ENCODE measurements at places on chromosomes 1 and 21. TPM values are rescaled to one million over a fixed set of nuclear protein-coding genes. Genes with fewer than 3 reads are reported as not detected.

DNA sequence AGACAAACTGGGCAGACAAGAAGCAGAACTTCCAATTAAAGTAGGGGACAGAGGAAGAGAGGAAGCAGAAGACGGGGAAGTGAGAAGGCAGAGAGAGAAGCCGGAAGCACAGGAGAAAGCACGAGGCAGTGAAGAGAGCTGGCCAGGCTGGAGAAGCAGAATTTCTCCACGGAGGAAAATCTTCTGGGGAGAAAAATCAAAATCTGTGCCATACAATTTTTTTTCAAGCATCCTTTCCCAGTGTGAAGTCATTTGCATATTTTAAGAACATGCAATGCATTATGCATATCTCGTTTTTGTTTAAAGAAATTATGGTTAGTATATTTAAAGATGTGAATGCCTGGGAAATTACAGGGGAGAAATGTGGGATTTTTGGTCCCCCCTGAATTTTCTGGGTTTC lies 7.3 kb upstream of the CAMK2N1 start:
- no peak for DNase-seq

DNA sequence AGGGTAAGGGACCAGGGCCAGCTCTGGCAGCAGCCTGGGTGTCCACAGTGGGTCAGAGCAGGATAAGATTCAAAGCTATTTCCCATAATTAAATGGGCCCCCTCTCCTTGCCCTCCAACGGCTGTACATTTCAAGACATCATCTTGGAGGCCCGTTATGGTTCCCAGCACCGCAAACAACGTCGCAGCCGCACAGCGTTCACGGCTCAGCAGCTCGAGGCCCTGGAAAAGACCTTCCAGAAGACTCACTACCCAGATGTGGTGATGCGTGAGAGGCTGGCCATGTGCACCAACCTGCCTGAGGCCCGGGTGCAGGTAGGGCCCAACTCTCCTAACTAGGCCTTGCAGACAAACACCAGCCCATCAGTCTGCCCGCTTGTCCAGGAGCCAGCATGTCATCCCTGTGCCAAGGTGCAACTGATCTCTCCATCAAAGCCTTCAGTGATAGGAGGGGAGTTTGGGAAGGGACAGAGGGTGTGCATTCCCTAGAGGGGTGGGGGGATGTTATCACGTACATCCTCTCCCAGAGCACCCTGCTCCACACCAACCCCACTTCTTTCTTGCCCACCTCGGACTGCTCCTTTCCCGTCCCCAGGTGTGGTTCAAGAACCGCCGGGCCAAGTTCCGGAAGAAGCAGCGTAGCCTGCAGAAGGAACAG lies 20.8 kb downstream of the DMBX1 start:
- no peak for DNase-seq

- no peak for DNase-seq
These were observed 15.5 kb downstream of the CD101 start for GRCh38 chr1:117017062-117017461.

- DNase-seq, result peak; percentile 49
These were observed 5.2 kb downstream of the GJC2 start for GRCh38 chr1:228154670-228155571.

DNA sequence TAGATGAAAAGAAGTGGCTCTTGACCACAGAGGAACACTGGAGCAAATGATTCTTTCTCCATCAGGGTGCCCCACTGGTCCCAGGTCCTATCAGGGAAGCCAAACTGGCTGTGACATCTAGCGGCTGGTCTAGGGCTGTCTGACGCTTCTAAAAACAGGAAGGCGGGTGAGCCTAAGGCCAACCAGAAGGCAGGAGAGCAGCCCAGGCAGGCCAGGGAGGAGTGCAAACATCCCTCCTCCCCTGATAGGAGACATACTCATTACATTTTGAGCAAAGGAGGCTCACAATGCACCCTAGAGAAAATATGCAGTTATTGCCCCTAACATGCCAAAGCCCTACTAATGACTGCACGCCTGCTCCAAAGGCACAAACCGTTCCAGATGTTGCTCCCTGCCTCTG lies 10.4 kb upstream of the FOXE3 start:
- DNase-seq, result no peak

DNA sequence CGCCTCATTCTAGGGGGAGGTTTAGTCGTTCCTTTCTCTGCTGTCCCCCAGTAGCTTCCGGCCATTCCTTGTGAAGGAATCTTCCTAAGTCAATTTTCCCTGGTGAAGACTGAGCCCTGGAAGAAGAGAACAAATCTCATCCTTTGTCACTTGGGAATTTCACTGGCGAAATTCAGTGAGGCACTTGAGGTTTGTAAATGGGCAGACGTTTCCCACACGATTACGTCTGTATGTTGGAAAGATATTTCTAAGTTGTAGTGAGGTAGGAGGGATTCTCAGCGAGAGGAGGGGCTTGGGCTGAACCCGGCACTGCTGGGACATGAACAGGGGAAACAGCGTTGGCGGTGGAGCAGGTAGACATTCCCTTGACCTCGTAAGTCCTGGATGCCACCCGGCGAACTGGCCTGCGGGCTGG lies 47.2 kb downstream of the GALNT2 start:
- DNase-seq, result peak; percentile 60

DNA sequence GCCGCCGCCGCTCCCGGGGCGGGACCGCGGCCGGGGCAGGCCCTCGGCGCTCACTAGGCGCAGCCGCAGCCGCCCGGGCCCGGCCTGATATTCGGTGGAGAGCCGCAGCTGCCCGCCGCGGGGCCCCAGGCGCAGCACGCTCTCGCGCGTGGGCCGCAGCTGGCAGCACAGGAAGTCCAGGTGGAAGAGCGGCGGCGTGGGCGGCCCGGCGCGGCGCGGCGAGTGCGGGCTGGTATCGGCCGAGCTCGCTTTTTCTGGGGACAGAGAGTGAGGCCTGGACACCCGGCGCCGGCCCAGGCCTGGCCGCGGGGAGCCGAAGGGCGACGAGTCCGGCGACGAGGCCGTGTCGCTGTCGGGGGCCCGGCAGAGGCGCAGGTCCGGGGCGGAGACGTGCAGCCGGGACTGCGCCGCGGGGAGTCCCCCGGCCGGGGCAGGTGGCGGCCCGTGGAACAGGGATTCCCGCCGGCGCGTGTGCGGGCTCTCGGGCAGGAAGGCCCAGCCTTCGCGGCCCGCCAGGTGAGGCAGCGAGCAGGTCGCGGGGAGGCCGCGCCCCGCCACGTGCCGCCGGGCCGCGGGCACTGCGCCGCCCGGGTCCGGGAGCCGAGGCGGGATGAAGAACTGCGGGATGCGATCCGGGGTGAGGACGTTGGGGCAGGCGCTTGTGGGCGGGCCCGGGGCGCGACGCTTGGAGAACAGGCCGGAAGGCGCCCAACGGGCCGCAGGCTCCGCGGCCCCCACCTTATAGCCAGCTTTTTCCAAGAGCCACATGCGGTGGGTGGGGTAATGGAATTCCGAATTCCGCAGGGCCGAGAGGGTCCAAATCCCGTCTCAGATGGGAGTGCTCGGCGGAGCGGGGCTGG lies 1.2 kb downstream of the C2CD4D start:
- no peak for DNase-seq

DNA sequence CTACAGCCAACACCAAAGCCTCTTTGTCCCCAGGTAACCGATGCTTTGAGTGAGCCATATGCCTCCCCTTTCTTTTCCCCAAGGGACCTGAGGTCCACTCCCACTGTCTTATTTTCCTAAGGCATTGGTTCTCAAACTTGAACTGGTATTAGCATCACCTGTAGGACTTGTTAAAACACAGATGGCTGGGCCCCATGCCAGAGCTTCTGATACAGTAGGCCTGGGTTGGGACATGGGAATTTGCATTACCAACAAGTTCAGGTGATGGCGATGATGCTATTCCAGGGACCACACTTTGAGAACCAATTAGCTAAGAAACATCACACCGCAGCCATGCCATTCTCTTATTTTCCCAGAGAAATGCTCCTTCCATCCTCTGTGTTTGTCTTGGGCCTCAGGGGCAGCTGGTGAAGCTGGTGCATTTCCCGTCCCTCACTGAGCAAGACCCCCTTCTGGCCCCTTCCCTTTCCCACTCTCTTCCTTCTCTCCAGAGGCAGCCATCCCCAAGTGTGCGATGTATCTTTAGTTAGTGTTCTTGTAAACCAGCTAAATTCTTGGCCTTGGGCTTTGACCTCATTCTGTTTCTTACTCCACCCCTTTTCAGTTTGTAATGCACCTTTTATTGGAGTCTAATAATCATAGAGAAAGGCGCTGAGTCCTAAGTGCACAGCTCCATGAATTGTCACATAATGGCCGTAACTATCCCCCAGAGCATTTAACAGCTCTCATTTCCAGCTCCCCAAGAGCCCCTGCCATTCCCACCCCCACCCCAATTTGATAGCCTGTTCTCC lies 14.2 kb upstream of the TTC22 start:
- no peak for DNase-seq

- no peak for DNase-seq
These were observed 29.9 kb downstream of the DHRS3 start for GRCh38 chr1:12587981-12588640.

GRCh38 chr1:107076841-107077240 lies 20.4 kb downstream of the PRMT6 start:
- no peak for DNase-seq

- DNase-seq, result no peak
These were observed 9.7 kb upstream of the TENT5C start for GRCh38 chr1:117596023-117596720.

DNA sequence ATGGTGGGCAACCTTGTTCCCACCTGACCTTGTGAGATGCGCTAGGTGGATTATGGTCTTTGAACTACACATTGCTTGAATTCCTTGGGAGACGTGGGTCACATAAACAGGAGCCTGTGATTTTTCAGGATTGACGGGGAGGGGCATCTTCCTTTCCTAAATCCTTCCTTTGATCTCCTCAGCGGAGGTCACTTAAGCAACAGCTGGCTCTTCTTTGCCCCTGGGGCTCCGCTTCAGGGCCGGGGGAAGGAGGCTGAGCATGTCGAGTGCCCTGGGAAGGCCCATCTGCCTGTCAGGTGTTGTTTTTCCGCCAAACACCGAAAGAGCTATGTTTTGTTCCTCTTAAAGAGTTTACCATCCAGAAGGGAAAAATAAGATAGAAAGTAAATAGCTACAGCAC lies 40.6 kb downstream of the KIF26B start:
- DNase-seq, result no peak

DNA sequence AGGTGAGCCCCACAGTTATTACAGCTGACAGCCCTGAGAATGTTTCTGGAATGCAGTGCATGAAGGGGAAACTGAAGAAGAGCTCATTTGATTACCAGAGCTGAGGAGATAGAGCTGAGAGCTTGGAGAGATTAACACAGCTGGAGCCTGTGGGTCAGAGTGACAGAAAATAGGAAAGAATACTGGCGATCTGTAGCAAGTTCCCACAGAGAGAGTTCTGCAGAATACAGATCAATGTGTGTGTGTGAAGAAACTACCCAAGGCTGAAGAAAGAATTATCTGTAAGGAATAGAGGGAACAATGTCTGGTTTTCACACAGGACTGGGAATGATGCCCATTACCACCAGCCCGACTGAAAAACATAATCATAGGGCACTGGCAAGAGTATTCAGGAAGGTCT lies 103.6 kb upstream of the SNX7 start:
- DNase-seq, result no peak

DNA sequence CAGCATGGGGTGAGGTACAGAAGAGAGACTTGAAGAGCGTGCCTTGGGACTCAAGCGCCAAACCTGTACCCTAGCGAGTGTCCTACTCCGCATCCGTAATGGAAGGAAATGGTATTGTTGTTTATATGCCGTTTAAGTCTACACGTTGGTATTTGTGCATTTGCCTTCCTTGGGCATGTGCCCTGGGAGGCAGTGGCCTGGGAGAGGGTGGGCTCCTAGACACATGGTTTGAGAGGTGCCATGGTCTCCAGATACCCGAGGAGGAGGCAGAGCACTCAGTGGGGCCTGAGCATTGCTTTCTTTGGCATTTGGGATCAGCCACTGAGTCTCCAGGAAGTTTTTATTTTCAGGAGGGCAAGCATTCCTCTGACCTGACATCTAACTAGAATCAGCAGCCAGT lies 6.5 kb downstream of the ZNF672 start:
- DNase-seq, result no peak

The FALEC gene
- total RNA-seq, result not detected

The SERTAD4 gene
- total RNA-seq, result not detected

The C1orf116 gene
- total RNA-seq, result not detected

The YBX1 gene
- 670 TPM for total RNA-seq

The ABCG1 gene
- 3.1 TPM for total RNA-seq

All from natural killer cell treated with Interleukin-12 subunit alpha and Interleukin-12 subunit beta and Interleukin-15 and Interleukin-18, amount 100 ng/mL, for 72 hours (primary cell).